ENCODE measurements at places on chromosomes 6 and 20.

DNA sequence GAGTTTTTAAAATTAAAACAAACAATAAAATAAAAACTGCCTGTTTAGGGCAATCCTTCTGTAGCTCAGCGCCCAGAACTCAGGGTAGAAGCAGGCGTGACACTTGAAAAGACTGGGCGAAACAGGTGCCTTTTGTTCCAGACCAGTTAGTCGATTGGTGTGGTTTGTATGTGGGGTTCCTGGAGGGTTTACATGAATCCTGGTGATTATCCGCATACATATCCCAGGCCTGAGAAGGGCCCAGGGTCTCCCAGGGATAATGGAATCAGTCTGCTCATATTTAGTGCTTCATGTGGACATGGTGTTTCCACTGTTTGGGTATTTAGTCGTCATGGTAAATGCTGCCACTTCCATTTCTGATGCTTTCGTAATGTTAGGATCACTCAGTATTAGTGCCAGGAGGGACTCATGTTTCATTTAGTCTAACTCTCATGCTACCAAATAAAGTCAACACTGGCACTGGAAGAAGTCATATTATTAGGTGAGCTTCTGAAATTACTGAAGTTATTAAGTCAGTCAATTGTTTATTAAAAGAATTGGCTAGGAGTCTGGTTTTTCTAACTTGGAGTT is 116.5 kb downstream of the SAMD5 start:
- DNase-seq = no peak

- DNase-seq = no peak
Observed at GRCh38 chr6:41680182-41680965, 42.1 kb downstream of the MDFI start.

GRCh38 chr6:111159633-111160032 is 72.3 kb downstream of the SLC16A10 start:
- DNase-seq = no peak

DNA sequence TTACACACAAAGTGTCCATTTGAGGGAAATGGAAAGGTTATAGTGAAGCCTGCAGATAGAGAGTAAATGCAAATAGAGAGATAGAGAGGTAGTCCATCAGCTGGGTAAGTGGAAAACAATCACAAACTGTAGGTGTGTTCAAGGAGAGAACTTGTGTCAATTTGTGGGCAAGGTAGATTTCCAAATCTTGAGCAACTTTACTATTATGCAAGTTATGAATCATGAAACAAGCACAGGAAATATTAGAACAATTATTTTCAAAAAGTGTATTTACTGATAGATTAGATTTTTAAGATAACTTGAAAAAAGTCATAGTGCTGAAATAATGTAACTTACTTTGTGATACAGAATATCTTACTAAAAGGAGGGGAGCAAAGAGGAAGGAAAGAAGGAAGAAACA is 792.9 kb downstream of the EYS start:
- DNase-seq = no peak

Measured in NCI-H82 (cell line).